DMS 273 treated with DMSO at 0.1 percent for 48 hours (cell line): ENCODE measurements at places on chromosomes 5 and 9.

DNA sequence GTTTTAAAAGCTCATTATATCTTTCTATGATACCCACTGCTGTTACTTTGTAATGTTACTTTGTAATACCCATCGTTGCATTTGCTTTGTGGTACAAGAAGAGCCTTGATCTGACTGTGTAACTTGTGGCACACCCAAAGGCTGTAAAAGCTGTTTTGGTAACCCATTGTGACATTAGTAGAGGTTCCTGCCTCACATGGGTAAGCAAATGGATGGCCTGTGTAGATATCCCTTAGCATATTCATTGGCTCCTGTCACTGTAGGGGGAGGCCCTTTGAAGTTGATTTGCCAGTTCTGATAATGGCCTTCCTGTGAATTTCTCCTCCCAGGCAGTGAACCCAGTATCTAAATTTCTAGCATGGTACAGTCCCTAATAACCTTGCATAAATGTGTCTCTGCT lies 15.7 kb downstream of the CDK20 start:
- no peak for DNase-seq

DNA sequence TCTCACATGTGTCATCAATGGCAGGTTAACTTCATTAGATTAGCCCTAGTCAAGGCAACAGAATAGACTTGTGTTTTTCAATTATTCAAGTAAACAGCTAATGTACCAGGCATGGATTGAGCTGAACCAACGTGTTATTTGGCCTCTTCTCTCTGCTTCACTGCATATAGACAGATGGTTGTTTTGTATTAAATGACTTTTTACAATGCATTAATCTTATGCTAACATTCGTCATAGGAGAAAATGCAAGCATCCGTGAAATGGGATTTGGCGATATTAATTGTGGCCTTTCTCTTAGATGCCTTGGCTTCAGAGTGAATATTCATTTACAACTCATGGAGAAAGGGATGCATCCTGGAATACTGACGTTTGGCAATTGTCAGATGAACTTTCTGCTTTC lies 208.0 kb downstream of the KCTD16 start:
- DNase-seq = no peak

GRCh38 chr9:125654121-125654520 lies 52.9 kb downstream of the MAPKAP1 start:
- DNase-seq = no peak

DNA sequence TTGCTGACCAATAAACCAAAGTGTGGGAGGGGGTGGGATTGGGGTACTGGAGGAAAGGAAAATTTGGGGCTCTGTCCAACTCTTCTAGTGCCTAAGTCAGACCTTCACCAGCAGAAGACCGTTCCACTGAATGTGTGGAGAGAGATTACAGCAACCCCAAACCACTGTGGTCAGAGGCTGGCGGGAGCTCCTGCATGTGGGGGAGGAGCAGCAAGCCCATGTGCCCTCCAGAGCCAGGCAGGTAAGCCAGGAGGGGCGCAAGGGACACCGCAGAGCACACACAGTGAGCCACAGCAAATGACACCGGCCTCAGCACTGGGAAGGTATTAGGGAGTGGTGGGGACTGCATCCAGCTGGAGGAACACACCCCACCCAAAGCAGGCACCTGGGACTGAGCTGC lies 62.9 kb downstream of the SMIM23 start:
- DNase-seq = no peak

DNA sequence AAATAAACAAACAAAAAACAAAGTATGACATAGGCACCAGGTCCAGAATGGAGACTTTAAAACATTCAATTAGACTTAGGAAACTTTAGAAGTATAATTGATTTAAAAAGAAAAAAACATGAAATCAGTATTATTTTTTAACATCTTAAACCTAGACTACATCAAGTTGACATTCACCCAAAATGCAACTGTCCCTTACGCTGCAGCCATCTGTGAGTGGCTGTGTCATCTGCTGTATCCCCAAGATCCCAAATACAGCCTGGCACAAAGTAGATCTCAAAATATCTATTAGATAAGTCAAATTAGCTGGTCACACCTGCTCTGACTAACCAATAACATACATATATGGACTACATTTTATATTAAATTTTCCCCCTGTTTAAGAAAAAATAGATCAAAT lies 7.8 kb downstream of the TTLL11 start:
- no peak for DNase-seq

- DNase-seq = no peak
Measured at GRCh38 chr5:101362067-101362466, 459.0 kb upstream of the ST8SIA4 start.

- no peak for DNase-seq
Measured at GRCh38 chr5:31054453-31054852, 139.0 kb upstream of the CDH6 start.
